ENCODE measurements at places on chromosomes 4 and X. TPM values are rescaled to one million over a fixed set of nuclear protein-coding genes. Genes with fewer than 3 reads are reported as not detected.

Gene TBC1D8B
- 5.1 TPM for total RNA-seq

DNA sequence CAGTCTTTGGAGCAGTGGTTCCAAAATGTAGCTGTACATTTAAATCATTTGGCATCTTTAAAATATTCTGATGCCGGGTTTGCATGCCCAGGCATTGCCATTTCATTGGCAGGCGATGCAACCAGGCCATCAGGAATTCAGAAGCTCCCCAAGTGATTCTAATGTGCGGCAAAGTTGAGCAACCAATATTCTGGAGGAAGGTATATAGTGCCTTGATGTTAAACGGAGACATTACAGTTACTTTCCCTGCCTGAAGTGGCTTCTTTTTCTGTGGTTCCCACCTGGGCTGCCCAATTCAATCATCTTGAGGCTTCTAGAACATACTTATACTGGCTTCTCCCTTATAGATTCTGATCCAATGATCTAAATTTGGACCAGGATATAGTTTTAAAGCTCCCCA, 68.7 kb upstream of the PGM2 start:
- no peak for DNase-seq

GRCh38 chrX:64456828-64457227, 61.6 kb upstream of the MTMR8 start:
- DNase-seq, result no peak

GRCh38 chr4:180664766-180665368, 1578.3 kb upstream of the TENM3 start:
- peak; percentile 70 for DNase-seq

- DNase-seq, result peak; percentile 26
Measured at GRCh38 chrX:153226344-153227185, 47.5 kb downstream of the MAGEA1 start.

DNA sequence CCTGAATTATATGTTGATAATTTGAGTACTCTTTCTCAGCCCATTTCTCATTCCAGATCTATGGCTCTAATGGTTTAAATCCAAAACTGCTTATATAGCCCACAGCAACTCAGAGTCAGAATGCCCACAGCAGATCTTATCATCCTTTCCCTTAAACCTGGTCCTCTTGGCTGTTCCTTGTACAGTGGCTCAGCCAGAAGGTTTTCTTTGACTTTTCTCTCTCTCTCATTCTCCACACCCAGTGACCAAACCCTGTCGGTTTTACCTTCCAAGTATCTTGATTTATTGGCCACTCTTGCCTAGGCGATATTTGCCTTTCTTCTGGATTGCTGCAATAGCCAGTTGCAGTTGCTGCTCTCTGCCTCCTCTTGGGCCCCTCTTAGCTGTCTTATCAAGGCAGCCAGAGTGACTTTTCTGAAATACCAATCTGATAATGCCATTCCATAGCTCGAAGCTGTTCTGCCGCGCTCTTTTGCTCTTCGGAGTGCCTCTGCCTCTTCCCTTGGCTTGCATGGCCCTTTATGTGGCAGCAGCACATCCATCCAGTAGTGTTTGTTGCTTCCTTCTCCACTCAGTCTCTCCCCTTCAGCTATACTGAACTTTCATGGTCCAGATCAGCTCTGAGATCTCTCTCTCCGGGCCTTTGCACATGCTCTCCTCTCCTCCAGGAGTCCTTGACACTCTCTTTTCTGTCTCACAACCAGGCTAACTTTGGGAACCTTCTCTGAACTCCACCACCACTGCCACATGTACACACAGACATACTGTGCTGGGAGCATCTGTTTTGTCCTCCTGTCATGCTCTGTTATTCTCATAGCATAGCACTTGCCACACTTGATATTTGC, 11.8 kb downstream of the GAB1 start:
- DNase-seq, result no peak

DNA sequence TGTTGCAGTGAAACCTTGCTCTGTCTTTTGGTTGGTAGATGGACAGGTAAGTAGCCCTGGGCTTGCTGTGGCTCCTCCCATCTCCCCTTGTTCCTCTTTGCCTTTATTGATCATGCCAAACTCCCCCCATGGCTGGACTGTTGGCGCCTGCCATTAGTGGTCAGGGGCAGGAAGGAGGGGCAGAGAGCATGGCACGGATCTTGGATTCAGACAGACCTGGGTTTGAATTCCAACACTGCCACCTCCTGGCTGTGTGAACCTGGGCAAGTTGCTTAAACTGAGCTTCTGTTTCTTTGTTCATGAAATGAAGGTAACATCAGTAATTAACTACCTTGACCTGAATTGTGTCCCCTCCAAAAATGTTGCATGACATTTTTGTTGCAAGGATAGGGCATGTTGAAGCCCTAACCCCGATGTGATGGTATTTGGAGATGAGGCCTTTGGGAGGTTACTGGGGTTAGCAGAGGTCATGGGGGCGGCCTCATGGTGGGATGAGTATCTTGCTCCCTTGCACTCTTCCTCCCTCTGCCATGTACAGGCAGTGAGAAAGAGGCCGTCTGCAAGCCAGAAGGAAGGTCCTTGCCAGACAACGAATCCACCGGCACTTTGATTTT, 6.0 kb downstream of the SLC2A9 start:
- peak; percentile 25 for DNase-seq

Measured in LHCN-M2 (cell line).